T-helper 2 cell (primary cell): ENCODE measurements at places on chromosomes 3 and 15.

DNA sequence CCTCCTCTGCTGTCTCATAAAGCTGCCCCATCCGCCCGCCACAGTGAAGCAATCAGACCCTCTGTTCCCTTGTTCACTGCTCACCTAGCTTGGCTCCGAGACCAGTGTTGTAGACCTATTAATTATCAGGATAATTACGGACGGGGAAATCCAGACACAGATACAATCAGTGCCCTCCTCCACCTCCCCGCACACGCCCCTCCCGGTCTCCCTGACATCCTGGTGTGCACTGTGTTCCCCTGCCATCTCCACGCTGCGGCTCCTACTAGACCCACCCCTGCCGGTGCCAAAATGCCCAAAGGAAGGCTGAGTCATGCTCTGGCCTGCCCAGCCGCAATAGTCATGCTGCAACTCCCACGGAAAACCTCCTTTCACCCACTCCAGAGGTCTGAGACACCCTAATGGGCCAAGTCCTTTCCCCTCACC, 277.3 kb upstream of the TLE3 start:
- no peak for DNase-seq

DNA sequence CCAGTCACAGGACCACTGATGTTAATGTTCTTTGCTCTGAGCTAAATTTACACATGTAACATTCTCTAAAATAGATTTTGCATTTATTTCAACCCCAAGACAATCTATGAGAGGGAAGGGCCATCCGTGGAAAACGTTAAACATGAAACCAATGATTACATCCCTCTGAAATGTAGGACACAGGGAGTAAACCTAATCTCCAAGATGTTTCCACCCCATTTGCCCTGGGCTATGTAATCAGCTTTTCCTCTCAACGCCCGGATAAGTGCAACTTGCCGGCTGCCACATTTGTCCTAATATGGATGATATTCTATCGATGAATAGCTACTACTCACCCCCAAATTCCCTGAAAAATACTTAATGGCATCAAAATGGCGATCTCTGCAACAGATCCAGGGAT, 6.4 kb upstream of the FMN1 start:
- DNase-seq, result no peak

DNA sequence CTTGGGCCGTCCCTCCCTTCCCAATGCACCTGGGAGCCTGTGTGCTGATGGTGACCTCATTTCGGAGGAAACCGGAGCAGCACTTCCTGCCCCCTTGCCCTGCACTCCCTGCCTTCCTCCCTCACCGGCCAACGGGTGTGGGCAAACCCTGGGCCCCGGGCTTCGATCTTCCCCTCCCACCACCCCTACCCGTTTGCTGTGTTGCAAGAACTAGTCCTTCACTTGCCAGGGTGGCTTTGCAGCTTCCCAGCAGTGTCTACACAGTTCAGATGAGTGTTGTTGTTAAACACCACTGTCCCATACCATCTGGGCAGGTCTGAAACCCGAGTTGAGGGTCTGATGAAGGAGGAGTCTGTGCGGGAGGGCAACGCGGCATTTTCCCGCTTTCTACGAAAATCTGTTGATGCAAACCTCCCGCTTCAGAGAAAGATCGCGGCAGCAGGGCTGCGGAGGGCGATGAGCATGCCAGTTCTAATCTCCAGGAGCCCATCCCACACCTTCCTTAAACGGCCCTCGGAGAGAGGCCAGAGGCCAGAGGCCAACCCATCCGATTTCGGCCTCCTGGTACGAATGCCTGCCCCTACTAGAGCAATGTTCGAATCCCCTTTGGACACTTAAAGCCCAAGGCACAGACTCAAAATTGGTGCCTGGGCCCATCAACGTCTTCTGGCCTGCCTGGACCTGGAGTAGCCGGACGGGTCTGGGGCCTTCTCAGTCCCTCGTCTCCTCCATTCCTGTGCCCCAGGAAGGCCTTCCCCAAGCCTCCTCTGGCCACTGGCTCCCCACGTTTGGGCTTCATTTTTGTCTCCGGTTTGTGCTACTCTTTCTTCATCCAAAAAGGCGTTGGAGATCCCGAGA, 35.7 kb upstream of the POLG start:
- no peak for DNase-seq

DNA sequence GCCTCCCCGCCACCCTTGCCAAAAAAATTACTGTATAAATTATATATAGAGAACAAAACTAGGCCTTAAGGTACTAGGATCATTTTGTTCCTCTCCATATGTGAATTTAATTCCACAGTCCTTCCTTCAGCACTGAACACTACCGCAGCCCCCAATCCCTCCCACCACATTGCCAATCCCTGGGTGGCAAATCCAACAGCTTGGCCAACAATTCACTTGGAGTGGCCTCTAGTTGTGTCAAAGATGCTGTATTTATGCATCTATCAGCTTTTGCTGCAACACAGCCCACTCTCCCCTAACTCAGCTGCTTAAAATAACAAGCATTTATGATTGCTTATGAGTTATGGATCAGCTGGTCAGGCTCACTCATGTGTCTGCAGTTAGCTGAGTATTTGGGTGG, 18.6 kb downstream of the GPD1L start:
- no peak for DNase-seq

GRCh38 chr15:64574301-64575017, 114.1 kb downstream of the ZNF609 start:
- no peak for DNase-seq

DNA sequence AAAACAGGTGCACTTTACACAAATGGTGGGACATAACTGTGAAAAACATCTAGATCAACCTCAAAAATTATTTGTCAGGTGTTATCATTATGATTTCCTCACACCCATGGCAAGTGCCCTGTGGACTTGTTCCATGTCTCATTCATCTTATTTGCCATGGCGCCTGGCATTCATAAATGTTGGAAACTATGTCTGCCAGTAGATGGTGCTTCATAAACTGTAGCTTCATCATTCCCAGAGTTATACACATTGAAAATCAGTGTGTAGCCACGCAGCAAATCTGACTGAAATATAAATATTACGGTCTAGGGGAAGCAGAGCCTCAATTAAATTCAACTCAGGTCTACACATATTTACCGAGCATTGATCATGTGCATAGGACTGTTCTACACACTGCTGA, 90.7 kb downstream of the IMPG2 start:
- DNase-seq, result no peak

DNA sequence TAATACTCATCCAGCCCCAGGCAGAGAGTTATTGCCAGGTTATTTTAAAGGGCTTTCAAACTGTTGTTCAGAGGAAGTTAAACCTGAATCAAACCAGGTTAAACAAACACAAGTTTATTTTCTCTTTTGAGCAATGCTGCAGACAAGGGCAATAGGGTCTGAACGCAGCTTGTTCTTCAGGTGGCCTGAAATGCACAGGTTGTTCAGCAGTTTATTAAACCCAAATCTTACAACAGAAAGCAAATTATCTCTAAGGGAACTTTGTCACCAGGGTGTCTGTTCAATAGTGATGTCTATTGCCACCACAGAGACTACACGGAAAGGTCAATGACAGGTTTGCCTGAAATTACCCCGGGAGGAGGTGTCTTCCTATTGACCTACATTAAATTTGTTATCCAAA, 134.0 kb downstream of the IL5RA start:
- DNase-seq, result no peak
